ENCODE measurements at places on chromosomes 7 and 10.

GRCh38 chr10:21196822-21197395 is 299.8 kb upstream of the NEBL start:
- DNase-seq, result no peak

DNA sequence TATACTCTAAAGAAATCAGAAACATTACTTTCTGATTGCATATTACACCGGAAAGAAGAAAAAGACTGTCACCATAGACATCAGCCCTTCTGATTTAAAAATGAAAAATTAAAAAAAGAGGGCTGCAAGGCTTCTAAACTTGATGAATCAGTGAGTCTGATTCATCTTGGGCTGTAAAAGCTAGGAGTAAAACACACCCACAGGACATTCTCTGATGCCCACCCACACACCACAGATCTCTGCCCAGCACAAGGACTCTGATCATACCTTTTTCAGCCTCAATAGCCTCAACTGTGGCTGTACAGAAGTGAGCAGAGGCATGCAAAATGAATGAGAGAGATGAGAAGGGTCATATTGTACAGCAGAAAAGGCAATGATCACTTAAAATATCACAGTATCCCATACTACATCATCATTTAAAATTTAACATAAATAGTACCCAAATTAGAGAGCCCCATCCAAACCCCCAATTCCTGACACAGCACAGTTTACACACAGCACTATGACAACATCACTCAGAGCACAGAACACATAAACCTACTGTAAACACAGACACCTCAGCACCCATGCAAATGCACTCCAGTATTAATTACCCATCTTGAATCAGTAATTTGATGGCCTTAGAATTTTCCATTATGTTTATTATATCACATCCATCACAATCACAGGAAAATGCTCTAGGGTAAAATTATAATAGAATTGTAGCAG is 6.4 kb upstream of the MSS51 start:
- DNase-seq, result no peak

- DNase-seq, result no peak
Measured at GRCh38 chr10:70549351-70549961, 53.1 kb downstream of the PRF1 start.

DNA sequence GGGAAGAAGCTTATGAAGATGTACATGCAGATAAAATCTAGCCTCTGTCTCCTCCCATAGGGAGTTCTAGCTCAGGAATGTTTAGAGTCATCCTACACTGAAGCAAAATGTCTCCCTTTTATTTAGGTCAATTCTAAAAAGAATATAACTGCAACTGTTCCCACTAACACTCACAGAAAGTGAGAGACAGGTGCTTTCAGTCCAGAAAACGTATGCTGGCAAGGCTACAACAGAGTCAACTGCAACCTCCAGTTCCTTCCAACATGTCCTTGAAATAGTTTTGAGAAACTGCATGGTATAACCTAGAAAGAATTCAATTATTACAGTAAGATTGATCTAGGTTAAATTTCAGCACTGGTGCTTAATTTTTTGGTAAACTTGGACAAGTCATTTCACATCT is 46.8 kb upstream of the KCND2 start:
- DNase-seq, result no peak

- no peak for DNase-seq
Measured at GRCh38 chr10:34702093-34702937, 112.8 kb downstream of the PARD3 start.

DNA sequence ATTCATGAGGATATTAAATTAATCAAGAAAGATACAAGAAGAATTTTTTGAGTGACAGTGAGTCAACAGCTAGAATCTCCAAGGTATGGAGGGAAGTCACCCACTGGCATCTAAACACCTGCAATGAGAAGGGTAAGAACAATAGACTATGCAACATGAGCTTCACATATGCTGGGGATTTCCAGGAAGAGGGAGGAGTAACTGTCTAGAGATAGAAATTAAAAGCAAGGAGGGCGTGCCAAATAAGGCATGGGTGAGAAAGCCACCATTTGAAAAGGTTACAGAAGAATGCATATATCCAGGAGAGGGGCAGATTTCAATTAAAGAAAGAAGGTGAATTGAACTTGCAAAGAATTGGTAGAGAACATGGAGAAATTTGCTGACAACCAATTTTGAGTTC is 365.7 kb downstream of the GPR37 start:
- no peak for DNase-seq

DNA sequence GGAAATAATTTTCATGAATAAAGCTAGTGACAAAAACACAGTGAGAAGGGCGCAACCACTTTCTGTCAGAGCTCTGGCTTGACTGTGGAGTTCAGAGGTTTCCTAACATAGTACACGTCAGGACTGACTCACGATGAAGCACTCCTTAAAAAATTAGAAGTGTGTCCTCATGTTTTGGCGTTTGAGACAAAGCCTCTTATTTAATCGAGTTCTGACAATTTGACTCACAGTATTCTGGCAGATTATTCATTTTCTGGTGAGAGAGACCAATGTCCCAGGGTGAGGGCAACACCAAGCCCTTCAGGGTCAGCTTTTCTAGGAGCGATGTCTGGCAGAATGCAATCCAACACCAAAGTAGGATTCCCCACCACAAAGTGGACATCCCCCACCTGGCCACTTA is 108.7 kb downstream of the DIP2C start:
- no peak for DNase-seq

GRCh38 chr10:30803058-30803457 is 173.5 kb upstream of the LYZL2 start:
- DNase-seq, result no peak

DNA sequence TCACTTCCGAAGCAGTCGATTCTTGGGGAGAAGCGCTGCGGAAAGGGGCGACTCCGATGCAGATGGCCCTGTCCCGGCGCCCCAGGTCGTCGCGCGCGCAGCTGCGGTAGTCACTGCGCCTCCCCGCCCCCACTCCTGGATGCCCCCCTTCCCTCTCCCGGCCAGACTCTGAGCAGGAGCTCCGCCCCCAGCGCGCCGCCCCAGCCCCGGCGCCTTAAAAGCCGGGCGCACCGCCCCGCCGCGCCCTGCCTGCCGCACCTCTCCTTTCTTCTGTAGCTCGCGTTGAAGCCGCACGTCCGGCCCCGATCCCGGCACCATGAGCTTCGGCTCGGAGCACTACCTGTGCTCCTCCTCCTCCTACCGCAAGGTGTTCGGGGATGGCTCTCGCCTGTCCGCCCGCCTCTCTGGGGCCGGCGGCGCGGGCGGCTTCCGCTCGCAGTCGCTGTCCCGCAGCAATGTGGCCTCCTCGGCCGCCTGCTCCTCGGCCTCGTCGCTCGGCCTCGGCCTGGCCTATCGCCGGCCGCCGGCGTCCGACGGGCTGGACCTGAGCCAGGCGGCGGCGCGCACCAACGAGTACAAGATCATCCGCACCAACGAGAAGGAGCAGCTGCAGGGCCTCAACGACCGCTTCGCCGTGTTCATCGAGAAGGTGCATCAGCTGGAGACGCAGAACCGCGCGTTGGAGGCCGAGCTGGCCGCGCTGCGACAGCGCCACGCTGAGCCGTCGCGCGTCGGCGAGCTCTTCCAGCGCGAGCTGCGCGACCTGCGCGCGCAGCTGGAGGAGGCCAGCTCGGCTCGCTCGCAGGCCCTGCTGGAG is at the start of gene INA:
Gene INA (plus strand): TSS at position 243 of the 817 bp plus-strand sequence. CDS start 74 bp downstream, at position 317.
- DNase-seq, result no peak

DNA sequence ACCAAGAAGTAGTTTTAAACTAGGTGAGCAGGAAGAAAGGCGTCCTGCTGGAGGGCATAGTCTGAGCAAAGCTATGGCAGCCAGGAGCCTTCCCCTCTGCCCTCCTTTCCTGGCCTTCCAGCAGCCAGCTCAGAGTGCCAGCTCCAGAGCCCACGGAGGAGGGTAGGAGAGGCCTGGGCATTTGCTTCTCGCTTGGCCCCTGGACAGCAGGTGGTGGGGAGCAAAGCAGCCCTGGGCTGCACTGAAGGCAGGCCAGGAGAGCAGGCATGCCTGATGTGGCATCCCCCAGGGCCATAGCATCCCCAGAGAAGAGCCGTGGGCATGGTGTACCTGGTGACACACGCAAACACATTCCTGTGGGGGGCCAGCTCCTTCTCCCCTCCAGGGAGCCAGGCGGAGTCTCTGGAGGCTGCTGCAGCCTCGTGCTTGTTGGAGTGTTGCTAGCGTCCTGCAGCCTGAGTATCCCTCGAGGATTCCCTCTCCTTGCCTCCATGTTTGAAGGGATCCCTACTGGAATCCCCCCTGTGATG is 43.9 kb downstream of the CDH23 start:
- DNase-seq, result no peak

DNA sequence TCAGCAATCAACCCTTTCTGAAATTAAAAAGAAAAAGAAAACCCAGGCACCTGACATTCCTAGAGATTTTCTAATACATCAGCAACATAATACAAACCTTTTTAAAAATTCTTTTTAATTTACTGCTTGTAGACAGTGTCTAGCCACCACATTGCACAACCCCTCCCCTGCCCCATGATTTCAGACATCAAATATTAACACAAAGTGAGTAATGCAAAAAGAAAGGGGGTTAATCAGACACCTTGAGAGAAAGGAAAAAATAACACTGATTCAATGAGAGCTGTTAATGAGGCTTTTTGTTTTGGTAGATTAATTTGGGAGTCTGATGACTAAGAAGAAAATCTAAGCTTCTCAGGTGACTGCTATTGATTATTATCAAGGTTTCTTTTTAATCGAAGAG is 55.3 kb downstream of the SLC25A13 start:
- DNase-seq, result no peak

- peak; percentile 45 for DNase-seq
Measured at GRCh38 chr7:142535123-142535779, 214.0 kb upstream of the PRSS1 start.

DNA sequence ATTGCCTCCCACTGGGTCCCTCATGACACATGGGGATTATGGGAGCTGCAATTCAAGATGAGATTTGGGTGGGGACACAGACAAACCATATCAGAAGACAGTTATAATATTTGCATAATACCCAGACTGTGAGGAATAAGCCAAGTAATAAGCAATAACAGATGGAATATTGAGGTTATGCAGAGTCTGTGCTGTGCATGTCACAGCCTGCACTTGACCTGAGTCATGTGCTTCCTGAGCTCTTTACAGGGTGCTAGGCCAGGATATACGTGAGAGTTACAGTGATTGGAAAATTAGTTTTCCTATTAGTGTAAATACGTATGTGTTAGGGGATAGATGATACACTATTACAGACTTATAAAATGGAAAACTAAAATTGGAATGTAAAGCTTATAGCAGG is 288.7 kb downstream of the SDK1 start:
- DNase-seq, result no peak

DNA sequence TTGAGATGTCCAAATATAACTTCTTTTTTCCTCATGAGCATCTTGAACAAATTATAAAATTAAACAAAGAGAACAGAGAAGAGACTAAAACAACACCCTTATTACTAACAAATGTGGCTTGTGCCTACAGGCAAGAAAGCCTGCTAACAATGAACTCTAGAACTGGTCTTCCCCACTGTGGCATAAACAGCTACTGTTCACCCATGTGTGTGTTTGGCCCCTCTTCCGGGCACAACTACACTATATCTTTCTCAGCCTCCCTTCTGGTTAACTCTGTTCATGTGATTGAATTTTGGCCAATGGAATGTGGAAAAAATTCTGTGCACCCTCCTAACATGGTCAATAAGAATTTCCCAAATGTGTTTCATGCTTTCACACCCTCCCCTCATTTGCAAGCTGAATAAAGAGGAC is 117.0 kb downstream of the KBTBD2 start:
- DNase-seq, result no peak

DNA sequence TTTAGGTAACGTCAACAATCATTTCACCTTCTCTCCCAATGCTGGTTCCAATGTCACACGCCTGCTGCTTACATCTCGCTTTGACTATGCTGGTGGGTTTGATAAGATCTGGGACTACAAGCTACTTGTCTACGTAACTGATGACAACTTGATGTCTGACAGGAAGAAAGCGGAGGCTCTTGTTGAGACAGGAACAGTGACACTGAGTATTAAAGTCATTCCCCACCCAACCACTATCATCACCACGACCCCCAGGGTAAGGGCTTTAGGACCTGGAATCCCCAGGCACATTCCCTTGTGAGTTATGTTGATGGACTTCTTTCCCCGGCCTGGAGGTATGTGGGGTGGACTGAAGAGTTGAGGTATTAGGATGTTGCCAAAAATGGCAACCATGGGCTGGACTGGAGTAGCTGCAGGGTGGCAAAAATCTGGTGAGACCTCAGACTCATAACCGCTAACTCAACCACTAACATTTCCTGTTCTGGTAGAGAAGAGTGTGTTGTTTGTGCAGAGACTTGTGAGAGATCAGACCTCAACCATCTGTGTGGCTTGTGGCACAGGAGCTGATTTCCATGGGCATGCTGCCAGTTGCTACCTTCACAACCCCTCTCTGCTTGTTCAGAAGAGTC is 59.2 kb downstream of the CDHR3 start:
- DNase-seq, result no peak

GRCh38 chr7:105060437-105060836 is 46.4 kb downstream of the KMT2E start:
- no peak for DNase-seq
